Stimulated activated naive B cell treated with anti-CD40 and anti-IgM and Interleukin-4, amounts not matched to agents 10 μg/mL and 1 μg/mL and 100 μg/mL, for 72 hours (primary cell): ENCODE measurements at places on chromosomes 7 and 10.

GRCh38 chr10:32055478-32056135 lies 618 bp downstream of the KIF5B start:
- H3K27ac ChIP-seq = peak overlapping the region; percentile 96
- peaks cover 14% of the 10 kb centered on the region for H3K4me1 ChIP-seq
- no peaks in the 10 kb centered on the region for H3K27me3 ChIP-seq
- DNase-seq = peak; percentile 59

GRCh38 chr10:83522881-83523386 lies 616.4 kb upstream of the GHITM start:
- DNase-seq = no peak
- no peaks in the 10 kb centered on the region for H3K4me1 ChIP-seq
- H3K36me3 ChIP-seq = no peaks in the 10 kb centered on the region
- H3K27ac ChIP-seq = no peak overlapping the region
- H3K27me3 ChIP-seq = no peaks in the 10 kb centered on the region

GRCh38 chr10:67612577-67613537 lies 83.1 kb downstream of the CTNNA3 start:
- no peaks in the 10 kb centered on the region for H3K36me3 ChIP-seq
- no peaks in the 10 kb centered on the region for H3K27me3 ChIP-seq
- DNase-seq = no peak
- H3K27ac ChIP-seq = no peak overlapping the region

GRCh38 chr10:132103116-132103910 lies 37.6 kb downstream of the JAKMIP3 start:
- H3K36me3 ChIP-seq = no peaks in the 10 kb centered on the region
- H3K27me3 ChIP-seq = peaks cover 32% of the 10 kb centered on the region
- no peak for DNase-seq
- no peak overlapping the region for H3K4me3 ChIP-seq
- H3K27ac ChIP-seq = no peak overlapping the region
- H3K4me1 ChIP-seq = peaks cover 1% of the 10 kb centered on the region

DNA sequence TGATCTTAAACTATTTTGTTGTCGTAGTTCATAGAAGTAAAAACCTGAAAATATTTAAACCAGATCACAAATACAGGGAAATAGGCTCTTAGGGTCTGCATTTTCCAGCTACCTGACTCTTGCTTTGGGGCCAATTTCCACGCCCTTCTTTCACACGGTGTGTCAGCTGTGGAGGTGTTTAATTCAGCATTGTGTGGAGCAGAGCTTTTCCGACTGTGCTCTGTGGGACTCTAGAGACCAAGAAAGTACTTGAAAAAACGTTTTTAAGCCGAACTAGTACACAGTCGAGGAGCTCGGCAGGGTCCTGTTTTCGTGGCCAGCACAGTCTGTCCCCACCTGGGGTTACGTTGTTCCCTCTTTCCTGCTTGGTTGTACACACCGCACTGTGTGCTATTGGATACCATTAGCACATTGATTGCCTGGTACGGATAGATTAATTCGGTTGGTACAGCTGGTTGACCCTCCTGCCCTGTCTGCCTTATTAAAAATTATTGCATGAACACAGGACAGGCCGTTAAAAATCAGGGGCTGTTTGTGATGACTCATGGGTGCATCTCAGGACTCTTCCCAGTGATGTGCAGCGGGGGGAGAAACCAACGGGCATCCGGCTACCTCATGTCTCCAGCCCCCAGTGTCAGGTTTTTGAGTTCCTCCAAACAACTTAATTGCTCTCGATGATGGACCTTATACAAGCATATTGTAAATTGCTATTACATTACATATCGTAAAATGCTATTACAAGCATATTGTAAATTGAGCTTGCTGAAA lies 80.7 kb upstream of the BTBD16 start:
- H3K27ac ChIP-seq = no peak overlapping the region
- H3K27me3 ChIP-seq = no peaks in the 10 kb centered on the region
- H3K36me3 ChIP-seq = no peaks in the 10 kb centered on the region
- no peak overlapping the region for H3K4me3 ChIP-seq
- no peak for DNase-seq

DNA sequence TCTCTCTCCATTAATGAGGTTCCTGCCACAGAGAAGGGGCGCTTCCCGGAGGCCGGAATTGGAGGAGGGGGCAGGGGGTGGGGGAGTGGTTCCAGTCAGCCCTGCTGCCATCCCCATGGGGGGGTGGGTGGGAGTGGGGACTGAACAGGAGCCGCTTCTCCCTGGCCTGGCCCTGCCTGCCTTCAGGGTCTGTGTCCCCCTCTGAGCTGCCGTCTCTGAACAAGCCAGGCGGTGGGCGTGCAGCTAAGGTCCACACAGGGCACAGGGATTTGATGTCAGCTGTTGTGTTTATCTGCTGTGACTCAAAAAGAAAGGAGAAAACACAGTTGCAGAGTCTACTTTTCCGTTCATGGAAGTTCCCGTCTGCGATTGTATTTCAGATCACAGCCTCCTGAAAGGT lies 141.5 kb upstream of the PCBD1 start:
- no peak for DNase-seq
- no peaks in the 10 kb centered on the region for H3K36me3 ChIP-seq
- H3K27ac ChIP-seq = no peak overlapping the region
- H3K27me3 ChIP-seq = peaks cover 18% of the 10 kb centered on the region
- H3K4me3 ChIP-seq = no peak overlapping the region

GRCh38 chr7:12612622-12613021 lies 42.1 kb downstream of the SCIN start:
- peaks cover 9% of the 10 kb centered on the region for H3K27me3 ChIP-seq
- DNase-seq = no peak
- no peaks in the 10 kb centered on the region for H3K36me3 ChIP-seq
- H3K27ac ChIP-seq = no peak overlapping the region

DNA sequence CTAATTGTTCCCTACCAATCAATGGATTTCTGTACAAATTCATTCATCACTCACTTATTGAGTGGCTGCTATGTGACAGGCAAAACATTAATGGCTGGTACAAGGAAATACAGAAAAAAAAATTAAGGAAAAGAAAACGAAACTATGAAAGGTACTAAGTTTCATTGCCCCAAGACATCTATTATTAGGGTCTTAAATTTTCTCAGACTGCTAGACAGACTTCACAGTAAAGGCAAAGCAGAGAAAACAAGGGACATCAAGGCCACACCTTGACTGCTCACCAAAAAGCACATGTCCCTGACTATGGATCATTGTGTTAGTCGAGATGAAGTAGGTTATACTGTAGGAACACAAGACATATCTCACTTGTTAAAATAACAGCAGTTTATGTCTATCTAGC lies 36.5 kb downstream of the DGKI start:
- no peak overlapping the region for H3K4me3 ChIP-seq
- no peaks in the 10 kb centered on the region for H3K4me1 ChIP-seq
- no peaks in the 10 kb centered on the region for H3K36me3 ChIP-seq
- H3K27ac ChIP-seq = no peak overlapping the region

DNA sequence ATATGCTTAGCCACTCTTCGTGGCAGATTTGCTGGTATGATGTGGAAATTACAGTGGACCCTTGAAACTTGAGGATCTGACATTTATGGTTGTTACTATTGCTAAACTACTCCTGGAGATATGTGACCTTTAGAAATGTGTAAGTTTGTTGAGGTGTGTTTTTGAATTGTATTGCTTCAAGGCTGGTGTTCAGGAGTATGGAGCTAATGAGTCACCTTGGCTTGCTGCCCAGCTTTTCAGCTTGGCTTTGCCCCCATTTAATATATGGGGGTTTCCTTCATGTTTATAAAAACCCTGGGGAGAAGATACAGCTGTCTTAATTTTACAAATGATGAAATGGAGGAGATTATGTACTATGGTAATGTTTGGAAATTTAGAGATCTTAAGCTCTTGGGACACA lies 11.6 kb downstream of the HBP1 start:
- no peaks in the 10 kb centered on the region for H3K27me3 ChIP-seq
- peaks cover 16% of the 10 kb centered on the region for H3K4me1 ChIP-seq
- peak; percentile 32 for DNase-seq
- H3K36me3 ChIP-seq = peaks cover 17% of the 10 kb centered on the region

- no peak overlapping the region for H3K27ac ChIP-seq
- H3K4me3 ChIP-seq = no peak overlapping the region
- DNase-seq = no peak
- H3K27me3 ChIP-seq = peaks cover 11% of the 10 kb centered on the region
- no peaks in the 10 kb centered on the region for H3K4me1 ChIP-seq
Observed at GRCh38 chr7:37508118-37508517, 59.5 kb upstream of the ELMO1 start.

DNA sequence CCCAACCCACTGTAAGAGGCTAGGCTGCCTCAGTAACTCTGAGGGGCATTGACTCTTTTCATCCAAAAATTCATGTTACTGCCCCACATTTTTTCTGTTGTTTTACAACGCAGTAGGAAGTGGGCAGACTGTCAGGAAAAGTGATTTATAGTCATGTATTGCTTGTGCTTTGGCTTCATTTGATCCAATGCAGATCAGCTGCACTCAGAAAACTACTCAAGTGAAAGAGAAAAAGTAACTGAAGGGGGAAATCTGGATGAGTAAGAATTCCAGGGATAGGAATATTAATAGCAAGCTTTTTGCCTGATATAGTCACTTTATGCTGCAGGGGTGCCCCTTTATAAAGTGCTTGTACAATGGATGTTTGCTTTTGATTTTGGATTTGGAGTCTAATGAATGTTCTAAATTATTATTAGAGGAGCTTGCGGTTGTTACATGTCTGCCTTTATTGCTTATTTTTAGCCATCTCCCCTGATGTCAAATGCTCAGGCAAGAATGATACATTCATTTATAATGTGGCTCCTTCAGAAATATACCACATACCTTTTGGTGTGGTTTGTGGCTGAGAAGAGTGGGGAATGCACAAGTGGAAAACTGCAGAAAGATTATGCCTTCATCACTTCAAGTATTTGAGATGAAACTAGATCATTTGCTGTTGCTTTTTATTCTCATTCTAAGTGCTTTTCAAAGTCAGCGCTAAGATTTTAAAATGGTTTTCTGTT lies 86.1 kb downstream of the EGFR start:
- H3K27ac ChIP-seq = no peak overlapping the region
- H3K36me3 ChIP-seq = no peaks in the 10 kb centered on the region
- H3K27me3 ChIP-seq = peaks cover 27% of the 10 kb centered on the region
- H3K4me1 ChIP-seq = no peaks in the 10 kb centered on the region
